HCT116 (cell line): ENCODE measurements at places on chromosomes 7 and 10. TPM values are rescaled to one million over a fixed set of nuclear protein-coding genes. Genes with fewer than 3 reads are reported as not detected.

COL17A1 gene
- total RNA-seq, result 3.5 TPM

C7orf33 gene
- total RNA-seq, result not detected

CTAGE8 gene
- total RNA-seq, result 6.1 TPM

OPALIN gene
- not detected for total RNA-seq

CXCL12 gene
- total RNA-seq, result 0.47 TPM

MSMB gene
- total RNA-seq, result not detected

SDK1 gene
- total RNA-seq, result 0.05 TPM

TUBB8 gene
- total RNA-seq, result 0.39 TPM

SMIM30 gene
- total RNA-seq, result 55.8 TPM

ATG9B gene
- 2.1 TPM for total RNA-seq

UPK3BL2 gene
- total RNA-seq, result 7.0 TPM

IMMP2L gene
- 21.1 TPM for total RNA-seq

CYP17A1 gene
- 4.0 TPM for total RNA-seq

SKIDA1 gene
- 0.34 TPM for total RNA-seq

SYNPO2L gene
- total RNA-seq, result 0.10 TPM

CCDC3 gene
- total RNA-seq, result 10.5 TPM

BAMBI gene
- total RNA-seq, result 6.2 TPM

SCIN gene
- 0.22 TPM for total RNA-seq

SH2D4B gene
- total RNA-seq, result 0.22 TPM

DDX56 gene
- 119 TPM for total RNA-seq

PRRT4 gene
- total RNA-seq, result 4.0 TPM

TDRD1 gene
- not detected for total RNA-seq

AOC1 gene
- 0.37 TPM for total RNA-seq

NAMPT gene
- total RNA-seq, result 113 TPM

SUN3 gene
- 4.5 TPM for total RNA-seq

ABHD11 gene
- total RNA-seq, result 69.8 TPM

CTAGE4 gene
- 6.0 TPM for total RNA-seq

CPEB3 gene
- 3.0 TPM for total RNA-seq

ANK3 gene
- total RNA-seq, result 15.3 TPM

PRKAR2B gene
- total RNA-seq, result 15.1 TPM

DENND2A gene
- 0.12 TPM for total RNA-seq

GBX1 gene
- total RNA-seq, result 0.86 TPM

TAS2R3 gene
- total RNA-seq, result 1.4 TPM

KLF14 gene
- total RNA-seq, result 0.93 TPM

UCN3 gene
- total RNA-seq, result not detected

PDGFA gene
- total RNA-seq, result 44.7 TPM

CYP3A5 gene
- 1.5 TPM for total RNA-seq

LRRC18 gene
- total RNA-seq, result not detected

RSPH10B2 gene
- 0.37 TPM for total RNA-seq

KAZALD1 gene
- total RNA-seq, result 16.0 TPM

TEX36 gene
- total RNA-seq, result 0.25 TPM

CUBN gene
- total RNA-seq, result 1.2 TPM

TLX1 gene
- total RNA-seq, result not detected

FBXL13 gene
- total RNA-seq, result 1.0 TPM

MRLN gene
- total RNA-seq, result not detected

TMEM229A gene
- total RNA-seq, result not detected

HTR5A gene
- not detected for total RNA-seq

PNLIPRP1 gene
- 1.6 TPM for total RNA-seq
